ENCODE measurements at places on chromosomes 4 and X.

DNA sequence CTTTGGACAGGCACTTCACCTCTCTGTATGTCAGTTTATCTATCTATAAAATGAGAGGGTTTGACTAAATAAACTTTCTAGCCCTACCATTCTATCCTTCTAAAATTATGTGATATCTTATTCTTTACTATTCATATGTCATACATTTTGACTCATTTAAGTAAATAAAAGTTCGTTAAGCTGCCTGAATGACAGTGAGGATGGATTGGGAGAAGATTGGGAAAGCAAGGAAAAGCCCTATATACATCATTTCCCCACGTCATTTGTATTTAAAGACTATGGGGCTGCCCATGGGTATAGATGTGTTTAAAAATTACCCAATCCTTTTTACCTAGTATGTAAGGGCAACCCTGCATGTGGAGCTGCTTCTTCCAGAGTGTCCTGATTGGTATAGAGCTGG lies 5.3 kb downstream of the SLC16A2 start:
- no peak for DNase-seq

GRCh38 chr4:109886303-109886702 lies 26.4 kb upstream of the EGF start:
- no peak for DNase-seq

GRCh38 chrX:723781-724180 lies 93.2 kb downstream of the SHOX start:
- no peak for DNase-seq

DNA sequence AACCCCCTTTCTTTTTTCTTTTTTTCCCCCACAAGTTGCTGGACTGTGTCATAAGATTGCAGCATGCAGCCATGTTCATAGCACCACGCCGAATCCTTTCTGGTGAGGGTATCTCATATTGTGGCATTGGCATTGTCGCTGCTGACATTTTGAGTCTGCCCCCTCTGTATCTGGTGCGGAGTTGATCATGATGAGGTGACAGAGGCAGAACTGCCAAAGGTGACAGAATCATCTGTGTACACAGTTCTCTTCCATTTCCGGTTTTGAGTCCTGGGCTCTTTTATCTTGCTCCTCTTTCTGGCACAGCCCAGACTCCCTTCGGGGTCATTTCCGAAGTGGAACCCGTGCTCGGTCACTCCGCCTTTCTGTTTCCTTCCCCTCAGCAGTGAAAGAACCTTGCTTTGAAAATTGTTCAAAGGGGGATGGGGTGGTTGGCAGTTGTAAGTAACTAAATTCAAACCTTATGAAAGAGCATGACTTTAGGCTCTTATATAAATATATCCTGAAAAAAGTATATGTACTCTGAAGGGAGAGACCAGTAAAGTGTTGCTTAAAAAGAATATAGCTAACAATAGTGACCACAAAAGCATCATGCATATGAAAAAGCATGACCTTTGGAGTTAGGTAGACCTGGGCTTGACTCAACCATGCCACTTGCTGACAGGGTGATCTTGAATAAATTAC lies 55.0 kb upstream of the BMP2K start:
- DNase-seq: no peak

DNA sequence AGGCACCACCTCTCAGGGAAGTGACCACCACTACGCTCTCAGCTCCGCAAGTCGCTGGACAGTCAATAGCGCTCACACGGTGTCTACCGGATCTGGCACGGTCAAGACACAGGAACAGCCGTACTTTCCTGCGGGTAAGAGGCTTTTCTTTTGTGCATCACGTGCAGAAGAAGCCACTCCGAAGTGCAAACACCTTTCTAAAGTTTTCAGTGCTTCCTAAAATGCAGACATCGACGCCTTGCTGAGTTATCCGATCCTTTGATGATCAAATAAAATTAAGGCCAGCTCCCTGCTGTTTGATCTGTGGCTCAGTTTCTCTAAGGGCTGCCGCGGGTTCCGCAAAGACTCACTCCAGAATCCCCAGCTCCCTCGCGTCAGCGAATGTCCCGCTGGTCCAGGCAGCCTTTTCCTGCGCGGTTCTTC lies 71.8 kb downstream of the FBXO8 start:
- DNase-seq: no peak

DNA sequence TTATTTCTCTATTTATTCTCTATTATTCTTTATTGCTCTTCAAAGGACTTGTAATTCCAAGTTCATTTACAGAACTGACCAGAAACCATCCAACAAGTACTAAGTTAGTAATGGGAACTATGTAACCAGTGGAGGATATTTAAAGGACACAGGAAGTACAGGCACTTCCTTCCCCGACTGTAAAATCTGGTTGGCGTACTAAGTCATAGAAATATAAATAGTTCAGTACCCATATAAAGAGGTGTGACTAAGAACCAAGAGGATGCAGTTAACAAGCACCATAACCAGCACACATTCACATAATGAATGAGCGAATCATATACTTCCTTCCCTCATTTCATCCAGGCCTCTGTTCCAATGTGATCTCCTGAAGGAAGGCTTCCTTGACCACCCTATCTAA lies 3.6 kb upstream of the EIF4E start:
- no peak for DNase-seq

DNA sequence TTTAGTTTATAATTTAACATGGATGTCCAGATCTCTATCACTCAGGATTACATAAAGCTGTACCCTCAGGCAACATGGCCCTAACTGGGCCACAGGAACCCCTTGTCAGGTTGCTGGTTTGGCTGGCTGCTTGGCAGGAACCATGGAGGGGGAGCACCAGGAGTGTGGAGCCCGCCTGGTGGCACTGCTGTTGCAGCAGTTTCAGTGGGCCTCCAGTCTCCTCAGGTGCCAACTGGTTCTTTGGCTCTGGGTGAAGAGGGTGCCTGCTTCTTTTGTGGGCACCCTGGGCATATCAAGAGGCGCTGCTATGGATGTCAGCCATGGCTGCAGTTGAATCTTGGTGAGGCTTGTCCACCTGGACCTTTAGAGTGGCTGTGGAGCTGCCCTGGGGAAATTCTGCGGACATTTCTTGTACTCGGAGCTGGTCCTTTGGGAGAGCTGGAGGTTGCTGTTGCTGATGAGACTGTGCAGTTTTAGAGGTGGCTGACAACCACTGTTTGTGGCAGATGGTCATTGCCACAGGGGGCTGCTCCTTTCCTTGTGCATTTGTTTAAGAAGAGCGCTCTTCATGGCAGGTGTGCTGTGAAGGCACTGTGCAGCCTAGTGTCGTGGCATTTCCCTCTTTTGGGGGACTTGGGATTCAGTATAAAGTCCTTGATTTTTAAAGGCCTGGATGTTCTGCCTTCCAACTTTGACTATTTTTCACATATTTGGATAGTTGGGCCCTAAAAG lies 10.3 kb upstream of the SMIM14 start:
- DNase-seq: no peak

DNA sequence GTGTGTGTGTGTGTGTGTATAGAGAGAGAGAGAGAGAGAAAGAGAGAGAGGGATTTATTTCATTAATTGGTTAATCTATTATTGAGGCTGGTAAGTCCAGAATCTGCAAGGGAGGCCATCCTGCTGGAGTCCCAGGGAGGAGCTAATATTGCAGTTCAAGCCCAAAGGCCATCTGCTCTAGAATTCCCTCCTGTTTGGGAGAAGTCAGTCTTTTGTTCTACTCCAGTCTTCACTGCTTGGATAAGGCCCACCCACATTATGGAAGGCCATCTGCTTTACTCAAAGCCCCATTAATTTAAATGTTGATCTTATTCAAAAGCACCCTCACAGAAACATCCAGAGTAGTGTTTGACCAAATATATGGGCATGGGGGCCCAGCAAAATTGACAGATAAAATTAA lies 317.5 kb upstream of the RASGEF1B start:
- no peak for DNase-seq

- DNase-seq: no peak
Observed at GRCh38 chrX:13180807-13181206, 136.4 kb upstream of the FAM9C start.

DNA sequence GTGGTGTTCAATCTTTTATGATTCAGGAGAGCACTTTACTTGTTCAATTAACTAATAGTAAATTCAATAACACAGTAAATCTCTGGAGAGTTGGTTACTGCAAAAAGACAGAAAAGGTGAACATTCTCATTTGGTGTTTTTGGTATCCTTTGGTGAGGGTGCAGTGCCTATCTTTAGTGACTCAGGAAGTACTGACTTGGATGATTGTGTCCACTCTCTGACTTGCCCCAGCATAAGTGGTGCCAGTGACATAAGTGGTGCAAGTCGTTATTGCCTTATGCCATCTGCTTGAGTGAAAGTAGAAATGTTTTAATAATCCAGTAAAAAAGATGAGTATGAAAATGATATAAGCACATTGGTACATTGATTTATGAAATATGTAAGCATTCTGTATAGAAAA lies 27.0 kb downstream of the GUCY1B1 start:
- no peak for DNase-seq

- no peak for DNase-seq
Observed at GRCh38 chr4:142043509-142043908, 407.1 kb downstream of the IL15 start.

DNA sequence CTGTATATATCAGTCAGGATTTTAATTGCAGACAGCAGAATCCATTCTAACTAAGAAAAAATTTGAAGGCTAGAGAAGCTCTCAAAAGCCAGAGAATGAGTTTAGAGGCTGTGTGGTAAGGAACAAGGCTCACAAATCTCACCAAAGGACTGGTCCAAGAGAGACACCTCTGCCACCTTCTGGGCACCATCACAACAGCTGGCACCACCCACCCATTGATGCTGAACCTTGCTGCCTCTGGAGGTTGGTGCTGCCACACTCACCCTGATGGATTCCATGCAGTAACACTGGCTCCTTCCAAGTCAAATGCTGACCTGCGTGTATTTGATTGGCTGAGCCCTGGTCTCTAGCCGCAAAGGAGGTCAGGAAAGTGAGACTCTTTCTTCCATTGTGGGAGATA lies 100.8 kb downstream of the BEND2 start:
- DNase-seq: no peak

DNA sequence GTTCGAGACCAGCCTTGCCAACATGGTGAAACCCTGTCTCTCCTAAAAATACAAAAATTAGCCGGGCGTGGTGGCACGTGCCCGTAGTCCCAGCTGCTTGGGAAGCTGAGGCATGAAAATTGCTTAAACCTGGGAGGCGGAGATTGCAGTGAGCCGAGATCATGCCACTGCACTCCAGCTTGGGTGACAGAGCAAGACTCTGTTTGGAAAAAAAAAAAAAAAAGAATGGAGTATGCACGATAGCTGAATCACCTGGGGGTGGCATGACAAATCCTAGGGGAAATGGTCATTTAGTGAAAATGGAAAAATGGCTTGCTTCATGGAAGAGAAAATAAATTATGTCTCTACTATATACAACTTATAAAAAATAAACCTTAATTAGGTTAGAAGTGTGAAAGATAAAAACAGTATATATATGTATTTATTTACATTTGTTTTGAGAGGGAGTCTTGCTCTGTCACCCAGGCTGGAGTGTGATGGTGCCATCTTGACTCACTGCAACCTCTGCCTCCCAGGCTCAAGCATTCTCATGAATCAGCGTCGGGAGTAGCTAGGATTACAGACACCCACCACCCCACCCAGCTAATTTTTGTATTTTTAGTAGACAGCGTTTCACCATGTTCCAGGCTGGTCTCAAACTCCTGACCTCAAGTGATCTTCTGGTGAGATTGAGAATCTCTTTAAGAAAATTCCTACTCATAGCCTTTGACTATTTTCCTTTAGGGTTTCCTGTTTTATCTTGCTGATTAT lies 19.3 kb upstream of the ING2 start:
- DNase-seq: no peak

DNA sequence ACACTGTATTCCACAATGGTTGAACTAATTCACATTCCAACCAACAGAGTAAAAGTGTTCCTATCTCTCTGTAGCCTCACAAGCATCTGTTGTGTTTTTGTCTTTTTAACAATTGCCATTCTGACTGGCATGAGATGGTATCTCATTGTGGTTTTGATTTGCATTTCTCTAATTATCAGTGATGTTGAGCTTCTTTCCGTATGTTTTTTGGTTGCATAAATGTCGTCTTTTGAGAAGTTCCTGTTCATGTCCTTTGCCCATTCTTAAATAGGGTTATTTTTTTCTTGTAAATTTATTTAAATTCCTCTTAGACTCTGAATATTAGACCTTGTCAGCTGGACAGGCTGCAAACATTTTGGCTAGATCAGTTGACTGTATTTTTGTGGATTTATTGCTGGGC lies 78.2 kb downstream of the VSIG4 start:
- no peak for DNase-seq

GRCh38 chr4:57214654-57215411 lies 104.6 kb upstream of the IGFBP7 start:
- DNase-seq: no peak

DNA sequence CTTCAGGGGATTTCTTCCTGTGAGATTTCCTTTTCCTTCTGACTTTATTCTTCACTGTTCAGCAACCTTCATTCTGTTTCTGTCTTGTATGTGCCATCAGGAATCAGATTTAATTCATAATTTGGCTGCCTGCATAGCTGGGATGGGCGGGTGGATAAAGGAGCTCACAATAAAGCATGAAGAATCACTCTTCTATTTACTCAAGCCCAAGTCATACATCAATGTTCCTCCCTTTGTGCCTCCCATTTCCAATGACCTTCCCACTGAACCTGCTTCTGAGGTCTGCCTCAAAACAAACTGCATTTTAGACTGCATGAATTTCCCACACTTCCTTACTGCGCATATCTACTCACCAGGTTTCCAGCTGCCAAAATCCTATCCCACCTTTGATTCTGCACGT lies 14.0 kb downstream of the PDGFC start:
- DNase-seq: no peak

GRCh38 chr4:16814361-16814760 lies 84.1 kb downstream of the LDB2 start:
- no peak for DNase-seq

GRCh38 chrX:16087076-16087475 lies 36.3 kb upstream of the GRPR start:
- no peak for DNase-seq

DNA sequence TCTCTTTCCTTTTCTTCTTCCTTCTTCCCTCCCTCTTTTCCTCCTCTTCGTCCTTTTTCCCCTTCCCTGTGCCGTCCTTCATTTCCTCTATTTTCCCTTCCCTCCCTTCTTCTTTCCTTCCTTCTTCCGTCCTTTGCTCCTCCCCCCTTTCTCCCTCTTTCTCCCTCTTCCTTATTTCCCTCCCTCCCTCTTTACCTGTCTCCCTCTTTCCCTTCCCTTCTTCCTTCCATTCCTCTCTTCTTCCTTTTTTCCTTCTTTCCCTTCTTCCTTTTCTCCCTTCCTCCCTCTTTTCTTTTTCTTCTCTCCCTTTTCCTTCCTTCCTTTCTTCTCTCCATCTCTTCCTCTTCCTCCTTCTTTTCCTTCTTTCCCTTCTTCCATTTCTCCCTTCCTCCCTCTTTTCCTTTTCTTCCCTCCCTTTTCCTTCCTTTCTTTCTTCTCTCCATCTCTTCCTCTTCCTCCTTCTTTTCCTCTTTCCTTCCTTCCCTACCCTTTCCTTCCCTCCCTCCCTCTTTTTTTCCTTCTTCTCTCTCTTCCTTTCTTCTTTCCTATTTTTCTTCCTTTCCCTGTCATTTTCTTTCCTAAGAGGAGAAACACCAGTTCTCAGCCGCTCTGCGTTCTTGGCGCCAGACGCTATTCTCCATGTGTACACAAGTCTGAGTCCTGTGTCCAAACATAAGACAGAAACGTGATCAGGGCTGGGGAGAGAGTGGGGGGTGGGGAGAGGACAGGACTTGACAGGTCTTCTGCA lies 597.1 kb downstream of the MID1IP1 start:
- no peak for DNase-seq

GRCh38 chr4:187826725-187827124 lies 168.8 kb upstream of the ZFP42 start:
- no peak for DNase-seq

- DNase-seq: no peak
Observed at GRCh38 chr4:169385376-169385775, 114.6 kb upstream of the SH3RF1 start.

- DNase-seq: no peak
Observed at GRCh38 chr4:47427935-47428334, 35.6 kb downstream of the COMMD8 start.
